Activated CD4-positive, alpha-beta T cell treated with anti-CD3 and anti-CD28 coated beads, Interleukin-2, amount 10 ng/mL, durations not matched to agents 7 days and 5 days (primary cell): ENCODE measurements at places on chromosomes 1 and 21. TPM values are rescaled to one million over a fixed set of nuclear protein-coding genes. Genes with fewer than 3 reads are reported as not detected.

Gene CCDC17
- total RNA-seq, result 2.3 TPM

Gene SLFNL1
- total RNA-seq, result 0.56 TPM

Gene NCSTN
- 75.5 TPM for total RNA-seq

Gene S100A16
- total RNA-seq, result not detected

Gene RHEX
- total RNA-seq, result not detected

Gene LRRC38
- not detected for total RNA-seq

Gene FNDC10
- 7.9 TPM for total RNA-seq

Gene FCMR
- 157 TPM for total RNA-seq

Gene MCOLN2
- total RNA-seq, result 15.4 TPM

Gene MPL
- not detected for total RNA-seq

Gene OR14K1
- total RNA-seq, result not detected

Gene HSD11B1
- 1.5 TPM for total RNA-seq

Gene CHI3L2
- 48.2 TPM for total RNA-seq

Gene AMY1C
- not detected for total RNA-seq

Gene LYPLA2
- total RNA-seq, result 75.9 TPM

Gene DPT
- total RNA-seq, result not detected
